OCI-LY7 (cell line): ENCODE measurements at places on chromosomes 1 and 21. TPM values are rescaled to one million over a fixed set of nuclear protein-coding genes. Genes with fewer than 3 reads are reported as not detected.

GRCh38 chr1:34746785-34747637 lies 7.8 kb upstream of the GJB5 start:
- no peak for DNase-seq

GRCh38 chr1:71828431-71829012 lies 453.8 kb downstream of the NEGR1 start:
- DNase-seq = no peak

- DNase-seq = no peak
Observed at GRCh38 chr1:219227360-219228057, 53.8 kb downstream of the LYPLAL1 start.

Gene RGSL1
- total RNA-seq = not detected in 2 replicates

Gene NADK
- total RNA-seq = 173 and 184 TPM in 2 replicates

- DNase-seq = no peak
Observed at GRCh38 chr1:40782371-40782956, 1.1 kb upstream of the KCNQ4 start.

Gene AMY1C
- total RNA-seq = not detected in 2 replicates

DNA sequence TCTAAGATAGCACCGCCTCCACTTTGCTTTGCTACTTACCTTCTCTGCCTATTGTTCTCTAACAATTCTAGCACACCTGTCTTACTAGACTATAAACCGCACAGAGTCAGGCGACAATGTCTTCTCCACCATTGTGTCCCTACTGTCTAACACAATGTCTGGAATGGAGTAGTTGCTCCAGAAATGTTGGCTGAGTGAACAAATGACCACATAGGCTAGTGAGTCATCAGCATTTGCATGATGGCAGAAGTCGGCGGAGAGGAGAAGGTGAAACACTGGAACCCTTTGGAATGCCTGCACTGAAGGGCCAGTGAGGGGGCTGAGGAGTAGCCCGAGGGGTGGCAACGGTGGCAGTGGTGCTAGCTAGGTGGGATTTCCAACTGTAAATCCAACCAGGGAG lies 14.0 kb upstream of the PABPC4 start:
- no peak for DNase-seq

Gene CFHR1
- total RNA-seq = not detected in 2 replicates

GRCh38 chr1:34656731-34657130 lies 98.1 kb upstream of the GJB5 start:
- DNase-seq = no peak

Gene KCNT2
- total RNA-seq = not detected in 2 replicates

Gene TDRD10
- not detected in 2 replicates for total RNA-seq

DNA sequence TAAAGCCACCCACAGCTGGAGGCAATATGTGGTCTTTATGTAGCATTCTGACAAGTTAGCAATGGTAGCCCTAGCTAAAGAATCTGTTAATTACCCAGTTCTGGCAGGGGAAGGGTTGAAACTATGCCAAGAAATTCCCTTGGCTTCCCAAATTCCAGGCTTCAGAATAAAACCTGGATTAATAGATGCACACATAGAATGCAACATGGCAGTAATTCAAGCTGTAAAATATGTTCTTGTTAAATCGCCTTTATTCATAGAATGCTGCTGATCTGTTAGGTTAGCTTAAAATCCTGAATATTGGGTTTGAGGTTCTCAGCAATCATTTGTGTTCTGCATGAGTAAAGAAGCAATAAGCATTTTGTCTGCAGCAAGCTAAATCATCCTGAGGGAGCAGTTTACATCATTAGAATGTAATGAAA lies 80.1 kb downstream of the ZNF326 start:
- no peak for DNase-seq

DNA sequence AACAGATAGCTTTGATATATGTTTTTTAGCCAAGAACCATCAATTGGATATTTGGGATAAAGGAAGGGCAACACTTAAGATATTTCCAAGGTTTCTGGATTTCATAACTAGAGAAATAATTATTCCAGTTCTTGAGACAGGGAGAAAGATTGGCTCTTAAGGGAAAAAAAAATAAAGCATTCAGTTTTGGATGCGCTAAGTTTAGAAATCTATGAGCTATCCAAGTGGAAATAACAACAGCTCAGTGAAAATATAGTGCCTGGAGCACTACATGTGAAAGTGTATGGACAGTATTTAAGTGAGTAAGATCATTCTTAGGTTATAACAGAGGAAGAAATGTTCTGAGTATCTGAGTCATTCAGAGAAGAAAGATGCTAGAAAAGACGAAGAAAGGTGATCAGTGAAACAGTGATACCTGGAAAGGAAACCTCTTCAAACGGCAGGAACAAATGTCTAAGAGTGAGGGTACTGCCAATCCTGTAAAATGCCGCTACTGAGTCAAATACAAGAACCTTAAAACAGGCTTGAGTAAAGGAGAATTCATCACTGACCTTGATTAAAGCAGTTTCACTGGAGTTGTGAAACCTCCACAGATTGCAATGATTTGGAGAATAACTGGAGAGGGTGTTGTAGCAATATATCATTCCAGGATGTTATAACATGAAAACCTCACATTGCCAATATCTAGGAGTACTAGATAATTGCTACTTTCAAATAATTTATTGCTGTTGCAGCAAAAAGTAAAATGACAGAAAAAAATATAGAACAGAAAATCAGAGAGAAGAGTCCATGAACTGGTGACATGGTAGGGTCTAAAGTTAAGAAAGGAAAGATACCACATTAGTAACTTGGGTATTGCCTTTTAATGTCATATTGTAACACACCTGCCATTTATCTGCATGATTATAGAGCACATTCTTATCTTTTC lies 482.1 kb upstream of the RGS18 start:
- DNase-seq = no peak

GRCh38 chr1:214838351-214838750 lies 235.4 kb downstream of the CENPF start:
- DNase-seq = no peak

Gene TMPRSS2
- not detected in 2 replicates for total RNA-seq

Gene SPRR2B
- not detected in 2 replicates for total RNA-seq

DNA sequence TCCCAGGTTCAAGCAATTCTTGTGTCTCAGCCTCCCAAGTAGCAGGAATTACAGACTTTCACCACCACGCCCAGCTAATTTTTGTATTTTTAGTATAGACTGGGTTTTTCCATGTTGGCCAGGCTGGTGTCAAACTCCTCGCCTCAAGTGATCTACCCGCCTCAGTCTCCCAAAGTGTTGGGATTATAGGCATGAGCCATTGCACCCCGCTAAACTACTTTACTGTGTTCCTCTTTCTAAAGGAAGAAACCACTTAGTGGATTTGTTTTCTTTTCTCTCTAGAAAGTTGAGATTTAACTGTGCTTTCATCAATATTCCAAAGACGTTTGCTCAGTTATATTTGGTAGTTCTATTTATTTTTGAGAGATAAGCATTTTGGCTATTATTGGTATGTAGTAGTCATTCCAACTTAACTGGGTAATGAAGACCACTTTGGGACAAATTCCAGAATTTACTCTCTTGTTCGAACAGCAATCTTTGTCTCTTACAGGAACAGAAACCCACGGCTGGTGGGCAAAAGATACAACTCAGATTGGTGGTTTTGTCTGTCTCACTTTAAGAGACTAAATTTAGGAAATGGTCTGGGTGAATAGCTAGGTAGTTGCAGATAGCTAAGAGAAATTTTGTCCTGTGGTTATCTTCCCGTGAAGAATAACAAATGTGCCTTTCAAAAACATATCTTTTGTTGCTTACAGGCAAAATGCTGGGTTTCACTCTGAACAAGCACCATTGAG lies 103.5 kb upstream of the CD55 start:
- no peak for DNase-seq

Gene ABCA4
- not detected in 2 replicates for total RNA-seq

Gene ARTN
- total RNA-seq = 1.2 and 1.8 TPM in 2 replicates

DNA sequence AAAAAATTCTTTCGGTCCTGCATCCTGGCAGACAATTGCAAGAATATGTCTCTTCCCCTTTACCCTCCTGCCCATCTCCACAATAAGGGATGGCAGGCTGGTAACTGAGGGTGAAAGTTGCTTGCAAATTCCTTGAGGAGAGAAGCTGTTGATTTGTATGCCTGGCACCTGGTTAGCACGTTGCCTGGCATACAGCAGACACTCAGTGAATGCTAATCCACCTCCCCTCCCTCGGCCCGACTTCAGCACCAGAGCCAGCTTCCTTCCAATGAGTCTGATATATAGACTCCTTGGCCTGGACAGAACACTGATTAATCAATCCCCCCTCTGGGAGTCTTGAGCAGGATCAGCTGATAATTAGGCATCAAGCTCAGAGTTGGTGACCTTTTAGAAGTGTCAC lies 39.1 kb downstream of the KCNC4 start:
- no peak for DNase-seq

- DNase-seq = no peak
Observed at GRCh38 chr1:156926175-156926574, 5.7 kb downstream of the LRRC71 start.

DNA sequence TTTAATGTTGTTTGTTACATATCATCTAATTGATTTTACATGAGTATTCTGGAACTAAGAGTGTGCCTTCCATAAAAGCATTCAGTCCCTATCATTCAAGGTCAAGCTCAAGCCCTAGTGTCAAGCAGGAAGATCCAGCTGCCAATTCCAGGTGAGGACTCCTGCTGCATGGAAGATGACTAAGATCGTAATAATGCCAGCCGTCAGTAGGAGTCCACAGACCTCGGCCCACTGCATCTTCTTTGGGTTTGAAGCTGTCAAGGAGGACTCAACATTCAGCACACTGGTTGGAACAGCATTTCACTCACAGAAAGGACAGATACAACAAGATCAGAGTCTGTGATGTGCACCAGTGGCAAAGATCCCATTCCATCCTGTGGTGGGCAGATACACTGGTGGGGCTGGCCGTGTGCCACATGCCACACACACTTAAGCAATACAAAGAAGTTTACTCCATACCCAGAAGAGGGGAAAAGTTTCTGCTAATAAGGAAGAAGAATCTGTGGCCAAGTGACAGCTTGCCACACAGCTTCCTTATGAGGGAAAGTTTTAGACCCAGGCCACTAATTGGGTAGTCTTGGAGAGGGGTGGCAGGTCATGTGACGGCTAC lies 160.4 kb downstream of the PIK3R3 start:
- no peak for DNase-seq

DNA sequence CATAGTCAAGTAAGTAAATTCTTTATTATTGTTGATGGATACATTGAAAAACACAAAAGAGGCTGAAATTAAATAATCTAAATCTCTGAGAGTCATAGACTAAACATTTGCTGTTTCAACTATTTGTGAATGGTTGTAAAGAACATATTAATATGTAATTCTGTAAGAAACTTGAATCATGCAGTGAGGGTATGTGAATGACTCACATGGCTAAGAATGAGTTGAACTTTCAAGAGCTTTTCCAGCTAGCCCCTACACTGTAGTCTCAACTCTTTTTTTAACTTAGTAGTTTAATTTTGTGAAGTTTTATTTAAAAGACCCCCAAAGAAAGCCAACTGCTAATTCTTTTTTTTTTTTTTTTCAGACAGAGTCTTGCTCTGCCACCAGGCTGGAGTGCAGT lies 588.1 kb downstream of the DPYD start:
- DNase-seq = no peak

- DNase-seq = peak; percentile 61
Observed at GRCh38 chr21:25457411-25457810, 149.9 kb downstream of the MRPL39 start.

Gene PTGER3
- total RNA-seq = not detected in 2 replicates

Gene DIRAS3
- not detected in 2 replicates for total RNA-seq

Gene PRRX1
- total RNA-seq = not detected in 2 replicates

DNA sequence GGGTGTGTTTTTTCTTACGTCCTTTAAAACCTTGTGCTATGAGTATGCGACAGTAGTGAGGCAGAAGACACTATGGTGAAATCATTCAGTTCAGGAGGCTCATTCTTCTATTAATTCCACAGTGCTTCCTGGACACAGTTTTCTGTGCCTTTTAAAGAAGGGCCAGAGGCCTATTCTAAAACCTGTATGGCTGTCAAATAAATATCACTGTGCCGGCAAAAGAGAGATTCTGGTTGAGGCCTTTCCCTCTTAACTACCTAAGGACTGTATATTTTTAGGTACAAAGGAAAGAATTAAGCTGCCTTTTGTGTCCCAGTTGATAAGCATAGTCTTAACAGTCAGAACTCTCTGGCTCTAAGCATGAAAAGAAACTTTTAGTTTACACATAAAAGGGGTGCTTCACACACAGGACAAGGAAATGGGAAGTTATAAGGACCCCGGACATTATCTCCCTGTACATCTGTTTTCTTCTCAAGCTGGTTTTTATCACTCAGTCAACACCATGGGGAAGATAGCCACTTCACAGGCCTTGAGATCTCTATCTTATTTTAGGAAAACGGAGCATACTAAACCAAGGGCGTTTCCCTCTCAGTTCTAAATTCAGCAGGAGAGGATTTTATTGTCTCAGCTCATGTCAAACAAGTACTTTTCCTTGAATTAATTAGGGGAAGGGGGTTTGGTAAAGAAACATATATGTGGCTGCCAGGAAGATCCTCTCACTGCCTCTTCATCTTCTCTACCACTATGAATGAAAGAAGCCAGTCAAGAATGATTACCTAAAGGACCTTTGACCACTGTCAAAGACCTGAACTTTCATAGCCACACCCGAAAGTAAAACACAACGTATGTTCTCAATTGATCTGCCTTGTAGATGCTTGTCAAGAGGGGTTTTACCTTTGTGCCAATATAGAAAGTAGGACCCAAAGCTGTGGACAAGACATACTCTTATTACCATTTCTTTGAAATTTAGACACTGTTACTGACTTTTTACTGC lies 71.4 kb upstream of the HSPA13 start:
- no peak for DNase-seq

Gene FRRS1
- 6.5 and 7.2 TPM in 2 replicates for total RNA-seq

Gene CDK18
- 21.2 and 24.1 TPM in 2 replicates for total RNA-seq

GRCh38 chr21:41366522-41367151 lies 4.8 kb downstream of the MX2 start:
- DNase-seq = peak; percentile 28

DNA sequence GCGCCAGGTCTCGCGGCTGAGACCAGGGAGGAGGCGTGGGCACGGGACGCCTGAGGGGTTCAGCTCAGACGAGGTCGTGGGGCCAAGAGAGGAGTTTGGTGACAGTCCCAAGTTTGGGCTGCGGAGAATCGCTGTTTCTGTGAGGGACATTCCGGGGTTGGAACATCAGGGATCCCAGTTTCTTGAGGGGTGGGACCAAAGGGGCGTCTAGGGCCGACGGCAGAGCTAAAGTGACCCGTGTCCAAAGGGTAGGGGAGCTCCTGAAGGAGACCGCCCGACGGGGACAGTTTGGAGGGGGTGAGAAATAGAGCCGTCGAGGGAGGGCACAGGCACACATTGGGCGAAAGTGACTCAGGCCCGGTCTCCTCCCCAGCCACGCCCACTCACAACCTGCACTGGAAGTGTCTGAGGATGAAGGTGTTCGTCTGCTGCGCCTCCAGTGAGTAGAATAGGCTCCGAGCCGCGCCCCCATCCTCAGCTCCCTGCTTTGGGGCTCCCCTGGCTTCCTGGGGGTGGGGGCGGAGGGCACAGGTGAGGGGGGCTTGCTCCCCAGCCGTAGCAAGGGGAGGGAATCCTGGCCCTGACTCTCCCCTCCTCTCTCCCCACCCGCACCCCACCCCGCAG lies 7.0 kb downstream of the EFNA3 start:
- DNase-seq = peak; percentile 67

- no peak for DNase-seq
Observed at GRCh38 chr1:109799445-109799844, 35.7 kb upstream of the EPS8L3 start.
